ENCODE measurements at places on chromosomes 5 and 9. TPM values are rescaled to one million over a fixed set of nuclear protein-coding genes. Genes with fewer than 3 reads are reported as not detected.

GRCh38 chr5:119379096-119379495, 23.3 kb downstream of the TNFAIP8 start:
- H3K4me3 ChIP-seq = no peak overlapping the region
- no peaks in the 10 kb centered on the region for H3K4me1 ChIP-seq
- peaks cover 2% of the 10 kb centered on the region for H3K27me3 ChIP-seq

- H3K27ac ChIP-seq = no peak overlapping the region
- H3K27me3 ChIP-seq = no peaks in the 10 kb centered on the region
- DNase-seq = no peak
- no peak overlapping the region for H3K4me3 ChIP-seq
- H3K36me3 ChIP-seq = no peaks in the 10 kb centered on the region
Measured at GRCh38 chr5:115671939-115672338, 46.1 kb upstream of the TMED7 start.

DNA sequence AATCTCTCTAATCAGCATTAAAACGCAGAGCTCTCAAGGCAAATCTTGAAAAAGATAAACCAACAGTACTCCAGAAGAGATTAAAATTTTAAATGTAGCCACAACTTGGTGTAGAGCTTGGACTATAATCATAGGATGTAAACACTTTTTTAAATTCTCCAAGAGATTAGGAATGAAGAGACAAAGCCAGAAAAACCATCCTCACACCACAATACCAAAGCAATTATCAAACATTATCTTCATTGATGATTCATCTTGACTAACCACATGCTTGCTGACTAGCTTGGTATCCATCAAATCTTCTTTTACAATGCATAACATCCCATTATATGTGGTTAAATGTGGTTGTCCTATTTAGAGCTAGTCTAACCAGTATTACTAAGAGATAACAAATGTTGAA, 815.1 kb downstream of the TLE1 start:
- no peak overlapping the region for H3K4me3 ChIP-seq
- no peaks in the 10 kb centered on the region for H3K4me1 ChIP-seq
- no peak for DNase-seq
- no peaks in the 10 kb centered on the region for H3K27me3 ChIP-seq

Gene SPATA24
- 7.6 TPM for total RNA-seq
